ENCODE measurements at places on chromosomes 5 and 9.

GRCh38 chr5:93874491-93874890 is 133.1 kb upstream of the POU5F2 start:
- no peak for DNase-seq

DNA sequence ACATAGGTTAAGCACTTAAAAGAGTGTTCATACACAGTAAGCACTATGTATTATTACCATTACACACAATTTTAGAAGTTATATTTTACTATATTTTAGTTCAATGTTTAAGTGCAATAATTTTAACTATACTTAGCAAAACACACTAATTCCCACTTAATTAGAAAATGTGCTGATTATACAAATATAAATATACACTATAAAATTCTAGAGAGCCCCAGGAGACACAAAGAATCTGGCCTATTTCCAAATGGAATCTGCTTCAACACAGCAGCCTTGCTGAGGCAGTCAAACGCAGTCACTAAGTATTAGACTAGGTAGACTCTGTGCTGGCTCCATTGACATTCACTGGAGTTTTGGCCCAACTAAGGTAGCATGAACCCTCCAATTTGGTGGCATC is 160.9 kb downstream of the CETN3 start:
- DNase-seq = no peak

DNA sequence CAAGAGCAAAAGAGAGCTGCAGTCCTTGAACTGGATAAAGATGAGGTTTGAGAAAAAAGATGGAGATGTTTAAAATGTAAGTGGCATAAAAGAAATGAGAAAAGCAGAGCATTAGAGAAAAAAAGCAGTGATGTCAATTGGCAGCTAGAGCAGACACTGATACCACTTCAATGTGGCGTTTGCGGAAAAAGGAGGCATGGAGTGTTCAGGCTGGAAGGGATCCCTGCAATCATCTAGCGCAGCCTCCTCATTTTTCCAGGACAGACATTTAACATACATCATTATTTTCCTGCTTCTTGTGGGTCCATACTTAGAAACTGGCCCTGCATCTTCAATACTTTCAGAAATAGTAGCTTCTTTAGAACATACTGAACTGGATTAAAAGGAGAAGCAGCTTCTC is 563.8 kb downstream of the PTPRD start:
- no peak for DNase-seq

DNA sequence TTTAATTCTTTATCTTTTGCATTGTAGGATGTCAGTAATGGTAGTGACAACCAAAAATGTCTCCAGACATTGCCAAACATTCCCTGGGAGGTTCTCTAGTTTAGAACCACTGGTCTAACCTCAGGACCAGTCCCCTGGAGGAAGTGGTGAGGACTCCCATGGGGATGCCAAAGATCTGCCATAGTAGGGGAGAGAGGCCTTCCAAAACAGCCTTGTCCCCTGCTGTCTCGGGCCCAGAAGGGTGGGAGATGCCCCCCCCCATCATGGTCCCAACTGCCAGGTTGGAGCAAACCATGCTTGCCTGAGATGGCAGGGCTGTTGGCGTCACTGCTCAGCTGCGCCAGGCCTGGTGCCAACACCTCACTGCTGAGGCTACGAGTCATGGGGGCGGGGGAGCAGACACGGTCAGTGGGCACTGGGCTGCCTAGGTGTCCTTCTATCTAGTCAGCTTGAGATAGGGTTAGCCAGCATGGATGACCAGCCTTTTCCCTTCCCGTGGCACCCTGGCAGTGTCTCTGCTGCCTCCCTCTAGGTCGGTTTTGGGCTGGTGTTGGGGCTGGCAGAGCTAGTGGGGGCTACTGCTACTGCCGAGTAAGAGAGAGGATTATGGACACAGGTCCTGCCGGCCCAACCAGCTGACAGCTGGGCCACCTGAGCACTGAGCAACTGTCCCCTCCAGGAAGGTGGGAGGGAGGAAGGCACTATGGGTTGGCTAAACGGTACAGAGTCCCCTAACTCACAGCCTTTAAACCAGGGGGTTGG is 8.3 kb upstream of the CXXC5 start:
- no peak for DNase-seq

GRCh38 chr5:91145333-91145620 is 237.8 kb downstream of the ARRDC3 start:
- DNase-seq = no peak

DNA sequence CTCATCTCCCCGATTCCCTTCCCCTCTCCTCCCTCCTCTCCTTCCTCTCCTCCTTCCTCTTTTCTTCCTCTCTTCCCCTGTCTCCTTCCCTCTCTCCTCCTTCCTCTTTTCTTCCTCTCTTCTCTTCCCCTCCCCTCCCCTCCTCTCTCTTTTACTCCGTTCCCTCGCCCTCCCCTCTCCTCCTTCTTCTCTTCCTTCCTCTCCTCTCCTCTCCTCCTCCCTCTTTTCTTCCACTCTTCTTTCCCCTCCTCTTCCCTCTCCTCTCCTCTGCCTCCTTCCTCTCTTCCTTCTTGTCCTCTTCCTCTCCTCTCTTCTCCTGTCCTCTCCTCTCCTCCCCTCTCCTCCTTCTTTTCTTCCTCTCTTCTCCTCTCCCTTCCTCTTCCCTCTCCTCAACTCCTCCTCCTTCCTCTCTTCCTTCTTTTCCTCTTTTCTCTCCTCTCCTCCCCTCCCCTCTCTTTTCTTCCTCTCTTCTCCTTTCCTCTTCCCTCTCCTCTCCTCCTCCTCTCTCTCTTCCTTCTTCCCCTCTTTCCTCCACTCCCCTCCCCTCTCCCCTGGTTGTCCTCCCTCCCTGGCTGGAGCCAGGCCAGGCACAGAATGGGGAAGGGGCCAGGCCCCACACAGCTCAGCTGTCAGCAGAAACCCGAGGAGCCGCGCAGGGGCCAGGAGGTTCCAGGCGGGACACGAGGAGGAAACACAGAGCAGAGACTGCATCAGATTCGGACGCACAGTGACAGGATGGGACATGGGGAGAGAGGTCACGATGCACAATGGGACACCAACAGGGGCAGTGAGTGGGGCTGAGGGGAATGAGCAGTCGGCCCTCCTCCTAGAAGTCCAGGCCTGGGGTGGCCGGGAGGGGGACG is 48.0 kb downstream of the CAMK2A start:
- no peak for DNase-seq

GRCh38 chr9:86766912-86767311 is 180.4 kb downstream of the GAS1 start:
- DNase-seq = peak; percentile 5

Measured in HuH-7 (cell line).